A549 treated with DMSO at 1 μM for 4 hours (cell line): ENCODE measurements at places on chromosomes 6 and 20. TPM values are rescaled to one million over a fixed set of nuclear protein-coding genes. Genes with fewer than 3 reads are reported as not detected.

VSX1 gene
- 0.43 to 1.2 TPM (median 1.0 TPM) in 5 replicates for total RNA-seq

PPP1R14C gene
- total RNA-seq, result 0.53 to 1.4 TPM (median 0.78 TPM) in 5 replicates

DPPA5 gene
- not detected in 5 replicates for total RNA-seq

PLEKHG1 gene
- 0.33 to 0.90 TPM (median 0.50 TPM) in 5 replicates for total RNA-seq
